ENCODE measurements at places on chromosomes 7 and 10.

DNA sequence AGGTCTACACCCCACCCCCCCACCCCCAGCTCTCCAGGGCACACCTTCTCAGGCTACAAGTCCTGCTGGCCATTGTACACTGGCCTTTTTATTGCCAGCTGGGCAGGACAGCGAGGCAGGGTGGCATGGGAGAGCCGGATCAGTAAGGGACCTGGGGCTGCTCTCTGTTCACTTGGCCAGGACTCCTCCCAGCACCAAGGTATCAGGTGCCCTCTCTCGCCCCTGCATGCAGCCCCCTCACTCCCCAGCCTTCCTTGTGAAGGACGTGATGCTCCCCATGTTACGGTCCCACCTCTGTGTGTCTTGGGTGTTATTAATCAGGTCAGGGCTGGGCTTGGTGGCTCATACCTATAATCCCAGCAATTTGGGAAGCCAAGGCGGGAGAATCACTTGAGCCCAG, 26.3 kb downstream of the PODXL start:
- no peak for DNase-seq

DNA sequence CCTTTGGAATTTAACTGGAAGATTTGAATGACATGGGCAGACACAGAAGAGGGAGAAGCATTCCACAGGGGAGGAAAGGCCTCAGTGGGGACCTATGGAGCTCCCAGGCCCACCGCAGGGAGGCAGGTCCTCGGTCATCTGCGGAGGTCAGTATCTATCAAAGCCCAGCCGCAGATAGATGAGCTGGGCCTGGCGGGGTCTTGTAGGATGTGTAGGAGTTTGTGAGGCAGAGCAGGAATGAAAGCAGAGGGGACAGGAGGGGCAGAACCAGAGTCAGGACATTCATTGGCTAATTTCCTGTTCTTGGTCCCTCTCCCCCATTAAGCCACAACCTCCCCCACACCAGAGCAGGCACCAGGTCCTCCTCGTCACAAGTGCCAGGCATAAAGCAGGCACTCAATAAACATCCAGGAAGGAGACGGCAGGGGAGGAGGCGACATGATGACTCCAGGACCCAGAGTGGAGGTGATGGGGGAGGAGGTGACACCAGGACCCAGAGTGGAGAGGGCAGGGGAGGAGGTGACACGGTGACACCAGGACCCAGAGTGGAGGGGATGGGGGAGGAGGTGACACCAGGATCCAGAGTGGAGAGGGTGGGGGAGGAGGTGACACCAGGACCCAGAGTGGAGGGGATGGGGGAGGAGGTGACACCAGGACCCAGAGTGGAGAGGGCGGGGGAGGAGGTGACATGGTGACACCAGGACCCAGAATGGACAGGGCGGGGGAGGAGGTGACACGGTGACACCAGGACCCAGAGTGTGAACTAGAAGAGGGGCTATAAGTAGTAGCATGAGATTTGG, 83.7 kb upstream of the PDGFA start:
- DNase-seq, result no peak

DNA sequence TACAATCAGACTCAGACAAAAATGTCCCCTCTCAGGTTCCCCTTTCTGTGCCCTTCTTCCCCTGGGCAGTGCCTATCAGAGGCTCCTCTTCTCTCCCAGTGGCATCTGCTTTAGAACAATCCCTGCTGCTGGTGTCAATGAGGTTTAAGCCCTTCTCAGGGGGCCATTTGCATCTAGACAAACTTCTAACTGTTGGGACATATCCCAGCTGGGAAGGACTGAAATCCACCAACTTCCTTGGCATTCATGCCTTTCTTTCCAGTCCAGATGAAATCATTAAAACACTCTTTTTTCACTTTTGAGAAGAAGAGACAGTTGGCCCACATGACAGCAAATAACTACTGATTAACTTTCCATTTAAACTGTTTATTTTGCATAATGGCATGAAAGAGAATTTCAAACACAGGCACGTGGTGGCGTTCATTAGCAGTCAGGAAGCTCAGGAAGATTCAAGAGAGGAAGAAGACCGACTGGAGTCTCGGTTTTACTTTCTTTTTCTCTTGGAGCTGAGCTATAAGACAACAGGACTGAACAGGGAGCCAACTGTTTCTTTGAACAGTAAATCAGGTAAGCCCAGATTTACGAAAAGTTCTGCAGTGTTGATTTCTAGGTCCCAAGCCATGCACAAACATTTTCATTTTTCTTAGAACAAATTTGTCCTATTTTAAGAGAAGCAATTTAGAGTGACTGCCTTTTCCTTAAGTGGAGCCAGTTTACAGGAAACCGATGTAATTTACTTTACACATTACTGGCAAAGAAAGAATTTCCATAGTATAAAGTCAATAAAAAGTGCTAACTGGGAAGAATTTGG, at the start of gene GIMAP2:
Gene GIMAP2 (plus strand): TSS at position 488 of the 811 bp plus-strand sequence. CDS start 1,354 bp downstream, outside the sequence.
- DNase-seq, result no peak

DNA sequence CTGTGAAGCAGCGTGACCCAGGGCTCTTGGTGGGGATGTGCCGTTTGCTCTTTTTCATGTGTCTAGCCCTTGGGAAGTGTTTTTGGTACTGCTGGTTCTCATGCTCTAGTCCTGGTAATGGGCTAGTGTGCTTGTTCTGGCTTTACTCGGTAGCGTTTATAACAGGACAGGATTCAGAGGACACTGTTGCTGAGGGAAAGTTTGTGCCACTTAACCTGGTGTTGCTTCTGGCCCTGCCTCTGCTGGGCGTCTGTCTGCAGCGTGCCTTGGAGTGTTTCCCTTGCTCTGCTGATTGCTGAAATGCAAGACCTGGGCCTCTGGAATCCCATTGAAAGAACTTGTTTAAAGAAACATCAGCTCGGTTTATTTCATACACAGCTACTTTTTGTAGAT, 35.0 kb downstream of the INPP5A start:
- DNase-seq, result no peak

DNA sequence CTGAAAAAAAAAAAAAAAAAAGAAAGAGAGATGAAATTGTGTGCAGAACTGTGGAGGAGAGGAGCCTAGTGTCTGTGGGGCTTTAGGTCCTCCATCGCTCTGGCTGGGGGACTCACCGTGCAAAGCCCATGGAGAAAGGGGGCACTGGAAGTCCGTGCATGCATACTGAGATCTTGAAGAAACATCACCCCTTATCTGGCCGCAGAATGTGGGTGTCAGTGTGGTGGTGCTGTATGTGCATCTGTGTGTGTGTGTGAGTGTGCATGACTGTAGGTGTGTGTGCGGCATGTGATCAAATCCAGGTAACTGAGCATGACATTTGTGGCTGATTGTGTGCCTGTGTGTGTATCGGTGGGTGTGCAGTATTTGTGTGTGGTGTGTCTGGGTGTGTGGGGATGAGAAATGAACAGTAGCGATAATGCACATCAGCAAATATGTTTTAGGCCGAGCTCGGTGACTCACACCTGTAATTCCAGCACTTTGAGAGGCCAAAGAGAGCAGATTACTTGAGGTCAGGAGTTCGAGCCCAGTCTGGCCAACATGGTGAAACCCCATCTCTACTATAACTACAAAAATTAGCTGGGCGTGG, 8.8 kb upstream of the CLDN3 start:
- no peak for DNase-seq

GRCh38 chr7:96654630-96655188, 54.9 kb downstream of the SEM1 start:
- no peak for DNase-seq

GRCh38 chr10:49056356-49056755, 59.0 kb downstream of the VSTM4 start:
- no peak for DNase-seq

GRCh38 chr7:22301790-22302189, 55.2 kb downstream of the RAPGEF5 start:
- no peak for DNase-seq

DNA sequence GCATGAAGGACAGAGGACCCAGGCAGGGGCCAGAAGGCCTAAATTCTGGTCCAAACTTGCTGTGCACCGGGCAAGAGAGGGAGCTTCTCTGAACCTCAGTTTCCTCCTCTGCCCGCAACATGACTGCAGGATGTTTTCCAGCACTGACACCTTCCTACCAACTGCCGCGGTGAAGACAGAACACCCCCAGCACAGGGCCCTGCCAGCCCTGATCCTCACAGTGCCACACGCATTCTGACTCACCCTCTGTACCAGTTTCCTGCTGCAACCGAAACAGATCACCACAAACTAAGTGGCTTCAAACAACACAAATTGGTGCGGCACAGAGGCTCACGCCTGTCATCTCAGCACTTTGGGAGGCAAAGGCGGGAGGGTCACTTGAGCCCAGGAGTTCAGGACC, 18.1 kb downstream of the MAD1L1 start:
- DNase-seq, result no peak

- DNase-seq, result no peak
These were observed 318.5 kb downstream of the WDR37 start for GRCh38 chr10:1374511-1375345.

- no peak for DNase-seq
These were observed 167.7 kb downstream of the NXPH1 start for GRCh38 chr7:8601121-8601520.

GRCh38 chr10:31822150-31822549, 106.5 kb downstream of the ARHGAP12 start:
- DNase-seq, result no peak

DNA sequence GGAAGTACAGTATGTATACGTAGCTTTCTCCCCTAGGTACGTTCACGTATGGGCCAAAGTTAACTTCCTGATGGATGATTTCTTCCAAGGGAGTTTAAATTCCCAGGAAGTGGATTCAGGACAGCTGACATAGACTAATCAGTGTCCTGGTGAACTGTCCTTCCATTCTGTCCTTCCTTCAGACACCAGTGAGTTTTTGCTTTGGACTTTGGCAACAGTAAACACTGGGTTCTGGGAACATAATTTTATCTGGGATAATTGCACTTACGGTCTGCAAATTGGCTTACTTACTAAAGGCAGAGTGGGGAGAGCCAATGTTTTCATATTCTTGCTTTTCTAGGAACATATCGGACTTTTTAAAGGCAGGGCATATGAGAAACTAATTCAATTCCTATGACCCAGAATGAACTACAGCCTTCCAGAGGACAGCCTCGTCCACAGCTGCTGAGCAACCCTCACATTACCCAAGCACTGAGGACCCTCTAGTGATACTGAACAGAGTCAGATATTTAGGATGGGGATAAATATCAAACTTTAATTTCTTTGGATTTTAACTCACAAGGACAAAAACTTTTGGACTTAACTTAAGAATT, 97.9 kb downstream of the RAB18 start:
- no peak for DNase-seq

GRCh38 chr10:127798111-127798510, 61.1 kb downstream of the FOXI2 start:
- DNase-seq, result no peak

DNA sequence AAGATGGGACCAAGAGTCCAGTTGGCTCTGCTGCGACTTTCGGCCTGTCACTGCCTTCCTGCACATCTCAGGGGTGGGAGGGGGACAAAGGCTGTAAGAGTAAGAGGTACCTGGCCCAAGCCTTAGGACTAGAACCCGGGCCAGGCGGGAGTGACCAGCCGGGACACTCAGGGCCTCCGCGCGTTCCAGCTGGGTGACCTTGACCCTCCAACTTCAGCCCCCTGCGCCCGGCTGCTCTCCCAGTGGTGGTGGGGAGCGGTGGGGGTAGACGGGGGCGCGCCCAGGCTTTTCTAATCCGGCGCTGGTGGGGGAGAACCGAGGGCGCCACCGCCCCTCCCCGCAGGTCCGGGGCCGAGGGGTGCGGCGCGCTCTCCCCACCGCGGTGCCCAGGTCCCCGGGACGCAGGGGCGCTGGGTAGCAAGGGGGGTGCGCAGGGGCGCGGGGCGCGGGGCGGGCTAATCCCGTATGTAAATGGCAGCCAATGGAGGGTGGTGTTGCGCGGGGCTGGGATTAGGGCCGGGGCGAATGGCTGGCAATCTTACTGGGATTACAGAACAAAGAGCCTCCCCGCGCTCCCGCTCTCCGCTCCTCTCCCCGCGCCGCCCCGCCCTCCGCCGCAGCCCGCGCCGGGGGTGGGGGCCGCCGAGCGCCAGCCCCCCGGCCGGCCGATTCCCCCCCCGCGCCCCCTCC, at the start of gene GTF2IRD1:
Gene GTF2IRD1 (plus strand): TSS at position 585 of the 690 bp plus-strand sequence. CDS start 54,175 bp downstream, outside the sequence.
- peak; percentile 44 for DNase-seq

- no peak for DNase-seq
These were observed 8.7 kb upstream of the OGA start for GRCh38 chr10:101826852-101827434.

- DNase-seq, result no peak
These were observed 35.8 kb upstream of the SDHAF3 start for GRCh38 chr7:97081521-97082300.

DNA sequence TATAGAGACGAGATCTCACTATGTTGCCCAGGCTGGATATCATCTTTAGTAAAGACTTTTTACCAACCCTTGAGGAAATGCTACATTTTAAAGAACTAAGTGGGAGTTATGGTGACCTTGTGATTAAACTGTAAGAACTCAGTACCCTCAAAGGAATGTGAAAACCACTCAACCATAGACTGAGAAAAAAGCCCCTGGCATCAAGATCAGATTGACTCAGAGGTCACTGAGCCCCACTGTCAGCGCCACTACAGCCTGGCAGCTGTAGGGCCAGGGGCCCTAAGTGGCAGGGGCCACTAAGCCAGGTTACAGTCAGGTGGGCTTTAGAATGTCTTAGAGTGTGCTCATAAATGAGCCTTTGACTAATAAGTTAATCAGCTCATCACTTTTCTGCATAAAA, 55.9 kb downstream of the APBB1IP start:
- no peak for DNase-seq

- DNase-seq, result no peak
These were observed 419.4 kb upstream of the CELF2 start for GRCh38 chr10:10598297-10598696.

DNA sequence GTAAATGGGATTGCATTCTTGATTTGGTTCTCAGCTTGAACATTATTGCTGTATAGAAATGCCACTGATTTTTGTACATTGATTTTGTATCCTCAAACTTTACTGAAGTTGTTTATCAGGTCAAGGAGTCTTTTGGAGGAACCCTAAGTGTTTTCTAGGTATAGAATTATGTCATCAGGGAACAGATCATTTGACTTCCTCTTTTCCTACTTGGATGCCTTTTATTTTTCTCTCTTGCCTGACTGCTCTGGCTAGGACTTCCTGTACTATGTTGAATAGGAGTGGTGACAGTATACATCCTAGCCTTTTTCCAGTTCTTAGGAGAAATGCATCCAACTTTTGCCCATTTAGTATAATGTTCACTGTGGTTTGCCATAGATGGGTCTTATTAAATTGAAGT, 48.8 kb downstream of the ANXA8 start:
- no peak for DNase-seq

GRCh38 chr10:99612167-99612831, 7.9 kb downstream of the SLC25A28 start:
- DNase-seq, result peak; percentile 13

GRCh38 chr10:78761311-78761781, 307.4 kb upstream of the ZMIZ1 start:
- DNase-seq, result no peak
